ENCODE measurements at places on chromosomes 4 and X.

DNA sequence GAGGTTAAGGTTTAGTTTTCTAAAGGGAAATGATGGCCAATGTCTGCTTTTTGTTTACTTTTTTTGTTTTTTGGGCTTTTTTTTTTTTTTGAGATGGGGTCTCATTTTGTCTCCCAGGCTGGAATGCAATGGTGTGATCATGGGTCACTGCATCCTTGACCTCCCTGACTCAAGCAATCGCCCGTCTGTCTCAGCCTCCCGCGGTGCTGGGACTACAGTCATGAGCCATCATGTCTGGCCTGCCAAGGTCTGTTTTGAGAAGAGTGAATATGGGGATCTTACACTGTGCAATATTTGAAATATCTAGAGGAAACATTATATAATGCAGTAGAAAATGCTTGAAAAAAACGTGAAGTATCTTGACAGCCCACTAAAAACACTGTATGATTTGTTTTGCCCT is 162.5 kb downstream of the GASK1B start:
- DNase-seq: no peak

GRCh38 chr4:185183622-185184281 is 20.0 kb downstream of the CFAP97 start:
- DNase-seq: peak; percentile 75

DNA sequence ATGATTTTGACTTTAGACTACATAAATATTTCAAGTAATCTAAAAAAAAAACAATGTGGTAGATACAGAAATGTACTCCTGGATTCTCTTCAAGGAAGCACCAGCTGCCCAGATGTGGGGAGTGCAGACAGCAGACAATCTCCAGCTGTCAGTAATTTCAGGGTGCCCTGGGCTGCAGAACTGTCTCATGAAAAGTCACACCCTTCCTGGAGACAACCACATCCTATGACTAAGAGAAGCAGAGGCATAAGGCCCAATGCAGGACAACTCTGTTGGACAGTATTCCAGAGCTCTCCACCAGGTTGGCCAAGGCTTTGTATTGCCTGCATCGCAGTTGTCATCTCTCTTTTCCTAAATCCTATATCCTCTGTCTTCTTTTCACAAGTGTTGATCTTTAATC is 34.4 kb upstream of the BLTP1 start:
- DNase-seq: peak; percentile 3

DNA sequence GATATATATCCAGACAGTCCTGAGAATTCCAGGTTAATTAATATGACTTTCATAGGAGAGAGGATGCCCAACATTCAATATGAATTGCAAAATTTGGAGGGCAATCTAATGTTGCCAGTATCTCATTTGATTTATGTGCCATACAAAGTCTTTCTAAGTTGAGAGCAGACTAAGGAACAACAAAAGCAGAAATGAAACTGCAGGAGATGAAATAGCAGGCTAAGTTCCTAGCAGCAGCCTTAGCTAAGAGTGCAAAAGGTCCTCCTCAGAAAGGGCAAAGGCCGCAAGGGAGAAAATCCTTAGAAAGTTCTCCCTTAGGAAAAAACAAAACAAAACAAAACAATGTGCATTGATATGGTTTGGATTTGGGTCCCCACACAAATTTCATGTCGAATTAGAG is 602.9 kb upstream of the HTR2C start:
- DNase-seq: no peak

- DNase-seq: peak; percentile 97
These were observed 27.5 kb upstream of the PDGFC start for GRCh38 chr4:156999175-156999517.

- DNase-seq: peak; percentile 61
These were observed 49.0 kb upstream of the VEGFC start for GRCh38 chr4:176841711-176842112.

Data from M059J (cell line).